ENCODE measurements at places on chromosomes 13 and 19. TPM values are rescaled to one million over a fixed set of nuclear protein-coding genes. Genes with fewer than 3 reads are reported as not detected.

- H3K36me3 ChIP-seq, result no peaks in the 10 kb centered on the region
- H3K4me3 ChIP-seq, result no peak overlapping the region
- DNase-seq, result no peak
- no peaks in the 10 kb centered on the region for H3K4me1 ChIP-seq
Measured at GRCh38 chr13:39506559-39507390, 96.2 kb downstream of the LHFPL6 start.

- no peak for DNase-seq
- H3K27me3 ChIP-seq, result no peaks in the 10 kb centered on the region
- H3K4me3 ChIP-seq, result no peak overlapping the region
- H3K36me3 ChIP-seq, result no peaks in the 10 kb centered on the region
- H3K4me1 ChIP-seq, result no peaks in the 10 kb centered on the region
- H3K27ac ChIP-seq, result peak overlapping the region; percentile 11
Measured at GRCh38 chr13:107202371-107203023, 634.6 kb upstream of the ARGLU1 start.

DNA sequence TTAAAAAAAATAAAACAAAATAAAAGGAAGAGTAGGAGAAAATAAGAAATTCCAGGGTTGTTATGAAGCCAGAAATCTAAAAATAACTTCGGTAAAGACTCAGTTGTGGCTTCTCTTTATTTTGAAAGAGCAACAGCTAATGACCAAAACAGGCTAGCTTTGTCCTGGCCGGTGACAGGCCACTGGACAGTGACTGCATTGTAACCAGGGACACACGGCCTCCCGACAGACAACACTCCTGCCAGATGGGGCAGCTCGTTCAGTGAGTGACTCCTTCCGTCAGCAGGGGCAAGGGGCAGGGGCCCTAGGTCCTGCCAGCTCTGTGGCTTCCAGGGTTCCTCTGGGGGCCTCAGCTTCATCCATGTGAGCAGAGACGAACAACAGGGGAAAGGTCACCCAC is 173.4 kb downstream of the KATNAL1 start:
- H3K27ac ChIP-seq, result no peak overlapping the region
- H3K36me3 ChIP-seq, result no peaks in the 10 kb centered on the region
- no peaks in the 10 kb centered on the region for H3K4me1 ChIP-seq
- no peak overlapping the region for H3K4me3 ChIP-seq

Gene KLF12
- 20.7 TPM for total RNA-seq

Gene TRIM28
- total RNA-seq, result 76.5 TPM

DNA sequence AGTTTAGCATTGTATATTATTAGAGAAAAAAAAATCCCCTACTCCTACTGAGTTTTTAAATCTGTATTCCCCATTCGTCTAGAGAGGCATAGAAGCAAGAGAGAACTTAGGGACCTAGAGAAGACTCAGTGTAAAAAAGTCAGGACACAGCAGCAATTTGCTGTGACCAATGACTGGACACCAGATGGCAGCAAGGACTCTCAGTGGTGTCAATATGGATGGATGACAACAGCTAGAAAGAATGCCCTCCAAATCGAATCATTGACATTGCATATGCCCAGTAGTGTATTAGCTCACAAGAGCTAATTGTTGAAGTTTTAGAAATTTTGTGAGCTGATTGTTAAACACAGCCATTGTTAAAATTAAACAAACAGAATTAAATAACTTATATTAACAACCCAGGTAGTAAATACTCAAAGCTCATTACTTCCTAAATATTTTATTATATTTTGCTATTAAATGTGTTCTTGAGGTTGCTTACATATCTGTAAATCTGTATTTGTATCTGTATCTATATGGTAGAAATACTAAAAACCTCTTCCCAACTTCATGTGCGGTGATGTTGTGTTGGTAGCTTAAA is 43.9 kb downstream of the SIAH3 start:
- no peaks in the 10 kb centered on the region for H3K4me1 ChIP-seq
- no peaks in the 10 kb centered on the region for H3K27me3 ChIP-seq
- H3K27ac ChIP-seq, result no peak overlapping the region
- DNase-seq, result no peak

Gene KLC3
- total RNA-seq, result not detected
